ENCODE measurements at places on chromosomes 5 and 9.
A peak's percentile ranks its signal among the peaks of the same experiment; 100 is the strongest.

- no peak for DNase-seq
These were observed 205.6 kb upstream of the ZNF608 start for GRCh38 chr5:124952079-124952478.

DNA sequence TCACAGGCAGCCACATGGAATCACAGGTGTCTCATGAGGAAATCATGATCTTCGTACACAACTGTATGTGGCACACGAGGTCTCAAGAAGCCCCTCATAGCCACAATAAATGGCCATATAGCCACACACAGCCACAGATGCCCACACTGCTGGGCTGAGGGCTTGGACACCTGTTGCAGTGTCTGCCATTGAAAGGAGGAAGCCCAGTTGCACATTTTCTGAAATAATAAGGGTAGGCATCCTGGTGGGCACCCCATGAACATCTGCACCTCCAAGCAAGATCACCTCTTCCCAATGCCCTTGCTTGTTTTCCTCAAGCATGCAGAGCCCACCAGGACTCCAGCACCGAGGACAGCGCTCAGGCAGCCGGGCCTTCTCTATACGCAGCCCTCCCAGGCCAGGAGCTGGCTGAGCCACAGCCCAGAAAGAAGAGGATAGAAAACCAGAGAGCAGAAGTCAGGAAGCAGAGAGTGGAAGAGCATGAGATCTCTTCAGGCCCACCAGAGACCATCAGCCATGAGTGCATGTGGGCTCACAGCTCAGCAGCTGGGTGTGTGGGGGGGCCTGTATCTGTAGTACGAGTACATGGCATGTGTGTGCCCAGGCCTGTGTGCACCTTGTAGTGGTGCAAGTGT lies 1.0 kb upstream of the ACSL6 start:
- no peak for DNase-seq

- peak; percentile 19 for DNase-seq
These were observed 546 bp downstream of the DNAJB5 start for GRCh38 chr9:34989946-34990635.

- DNase-seq = no peak
These were observed 3.6 kb upstream of the DPH7 start for GRCh38 chr9:137582286-137582860.

- no peak for DNase-seq
These were observed 129.3 kb downstream of the ENTREP1 start for GRCh38 chr9:69454321-69454720.

- no peak for DNase-seq
These were observed 630.1 kb upstream of the KLF4 start for GRCh38 chr9:108119530-108120113.

- no peak for DNase-seq
These were observed 261.2 kb downstream of the TAF11L14 start for GRCh38 chr5:17895288-17896033.

GRCh38 chr5:43193181-43193893 lies 1.3 kb downstream of the NIM1K start:
- DNase-seq = no peak

GRCh38 chr5:154653764-154654485 lies 101.3 kb upstream of the LARP1 start:
- DNase-seq = no peak

- DNase-seq = no peak
These were observed 75.1 kb downstream of the MAST4 start for GRCh38 chr5:66671305-66671704.

Data from stimulated activated CD8-positive, alpha-beta memory T cell treated with anti-CD3 and anti-CD28 coated beads, Interleukin-12 subunit alpha, Interleukin-12 subunit beta, amount 100 ng/mL, for 4 hours (primary cell).